AG20443 (cell line): ENCODE measurements at places on chromosomes 3 and 15.
A peak's percentile ranks its signal among the peaks of the same experiment; 100 is the strongest.

GRCh38 chr3:65894679-65895453, 143.9 kb downstream of the MAGI1 start:
- peak; percentile 80 for DNase-seq

GRCh38 chr3:178485756-178486155, 50.5 kb upstream of the KCNMB2 start:
- peak; percentile 77 for DNase-seq

DNA sequence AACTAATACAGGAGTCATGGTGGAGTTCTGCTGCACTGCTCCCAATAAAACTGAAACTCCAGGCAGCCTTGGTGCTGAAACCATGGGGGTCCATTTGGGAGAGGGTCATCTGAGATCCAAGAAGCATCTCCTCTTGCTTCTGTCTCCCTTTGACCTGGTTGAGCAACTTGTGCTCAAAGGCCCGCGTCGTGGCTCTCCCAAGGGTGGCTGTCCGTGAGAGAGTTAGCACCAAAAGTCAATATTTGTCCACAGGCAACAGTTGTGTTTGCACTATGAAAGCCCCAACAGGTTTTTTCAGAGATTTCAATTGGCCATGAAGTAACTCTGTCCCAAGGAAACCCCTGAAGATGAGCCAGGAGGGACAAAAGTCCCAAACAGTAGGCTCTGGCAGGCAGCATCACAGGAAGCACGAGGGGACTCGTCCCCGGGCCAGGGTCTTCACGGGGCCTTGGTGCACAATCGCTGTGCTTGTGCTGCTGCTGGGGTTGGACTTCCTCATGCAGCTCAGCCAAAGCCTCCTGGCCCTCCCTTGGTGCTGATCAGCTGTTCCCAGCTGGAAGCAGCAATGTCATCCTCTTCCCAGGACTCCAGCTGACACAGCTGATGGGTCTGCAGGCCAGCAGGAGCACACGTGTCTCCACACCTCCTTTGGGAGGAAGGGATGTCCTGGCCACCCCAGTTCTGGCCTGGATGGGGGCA, 39.4 kb upstream of the WNT5A start:
- DNase-seq: no peak

DNA sequence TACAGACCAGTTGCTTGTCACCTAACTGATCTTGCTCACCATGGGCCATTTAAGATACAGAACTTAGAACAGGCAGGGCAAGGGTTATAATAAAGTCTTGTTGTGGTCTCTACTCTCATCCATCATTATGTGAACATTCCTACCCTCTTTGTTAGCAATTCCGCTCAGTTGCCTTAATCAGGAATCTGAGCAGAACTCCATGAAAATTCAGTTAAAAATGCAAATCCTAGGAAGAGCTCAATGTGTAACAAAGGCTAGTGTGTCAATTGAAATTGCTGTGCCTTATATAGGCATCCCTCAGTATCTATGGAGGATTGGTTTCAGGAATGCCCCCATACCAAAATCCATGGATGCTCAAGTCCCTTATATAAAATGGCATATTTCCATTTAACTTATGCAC, 44.5 kb downstream of the CP start:
- no peak for DNase-seq
